Sciatic nerve (tissue), 2 donors: ENCODE measurements at places on chromosomes 5 and 9. TPM values are rescaled to one million over a fixed set of nuclear protein-coding genes. Genes with fewer than 3 reads are reported as not detected.

The SSBP2 gene
- 131 TPM for total RNA-seq

The CCNI2 gene
- total RNA-seq = 0.36 TPM

The ITGA2 gene
- 11.0 TPM for total RNA-seq

The PDCD1LG2 gene
- 3.0 TPM for total RNA-seq

The KCNN2 gene
- total RNA-seq = 0.71 TPM

The GARNL3 gene
- 33.7 TPM for total RNA-seq

The TUSC1 gene
- total RNA-seq = 11.4 TPM

The IFNA13 gene
- total RNA-seq = not detected

The SPINK6 gene
- total RNA-seq = not detected

The HTR1A gene
- not detected for total RNA-seq

The PAX5 gene
- total RNA-seq = 1.2 TPM

The DCTN4 gene
- total RNA-seq = 69.4 TPM

GRCh38 chr9:95218773-95219172, 98.7 kb downstream of the FANCC start:
- DNase-seq = no peak

- DNase-seq = no peak
Measured at GRCh38 chr5:125848751-125849150, 574.5 kb upstream of the GRAMD2B start.

GRCh38 chr5:33494466-33494865, 53.7 kb downstream of the TARS1 start:
- no peak for DNase-seq

- DNase-seq = no peak
Measured at GRCh38 chr5:77280036-77280435, 69.6 kb downstream of the PDE8B start.

- no peak for DNase-seq
Measured at GRCh38 chr9:26157411-26157810, 479.2 kb upstream of the TUSC1 start.

DNA sequence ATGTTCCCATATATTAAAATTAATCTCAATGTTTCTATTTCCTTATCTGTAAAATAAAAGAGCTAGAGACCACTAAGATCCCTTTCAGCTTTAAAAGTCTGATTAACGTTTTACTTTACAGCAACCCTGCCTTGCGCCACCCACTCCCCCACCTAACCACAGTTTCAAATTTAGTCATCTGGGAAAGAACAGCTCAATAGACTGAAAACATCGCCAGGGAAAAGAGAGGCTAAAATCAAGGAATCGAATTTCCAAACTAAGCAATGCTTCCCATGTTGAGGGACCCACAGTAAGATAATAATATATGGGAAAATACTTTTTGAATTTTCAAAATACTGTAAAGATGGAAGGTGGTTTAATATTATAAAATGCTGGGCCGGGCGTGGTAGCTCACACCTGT, 6.6 kb downstream of the SAXO1 start:
- no peak for DNase-seq

DNA sequence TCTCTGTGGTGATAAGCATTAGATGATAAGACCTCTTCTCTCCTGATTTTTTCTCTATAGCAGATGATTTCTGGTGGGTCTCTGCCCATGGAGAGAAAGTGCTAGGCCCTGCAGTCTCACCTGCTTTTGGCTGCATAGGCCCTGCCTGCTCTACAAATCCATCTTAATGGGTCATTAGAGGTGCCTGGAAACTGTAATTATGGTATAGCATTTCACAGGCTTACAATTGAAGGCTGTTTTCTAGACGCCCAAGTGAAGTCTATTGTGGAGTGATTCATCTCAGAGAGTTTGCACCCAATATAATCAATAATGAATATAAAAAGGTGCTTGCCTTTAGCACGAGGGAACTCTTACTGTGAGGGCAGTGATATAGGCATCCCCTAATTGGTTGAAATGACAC, 33.8 kb downstream of the NEUROG1 start:
- no peak for DNase-seq

GRCh38 chr9:130987738-130988399, 21.1 kb upstream of the LAMC3 start:
- DNase-seq = no peak

GRCh38 chr5:172509405-172509781, 55.1 kb upstream of the SH3PXD2B start:
- peak; percentile 53 for DNase-seq

GRCh38 chr9:92860867-92861266, 17.0 kb downstream of the ZNF484 start:
- DNase-seq = no peak

- no peak for DNase-seq
Measured at GRCh38 chr9:86764221-86764624, 183.1 kb downstream of the GAS1 start.

GRCh38 chr5:174358276-174358675, 312.8 kb downstream of the NSG2 start:
- DNase-seq = no peak
